ENCODE measurements at places on chromosomes 4 and X.

DNA sequence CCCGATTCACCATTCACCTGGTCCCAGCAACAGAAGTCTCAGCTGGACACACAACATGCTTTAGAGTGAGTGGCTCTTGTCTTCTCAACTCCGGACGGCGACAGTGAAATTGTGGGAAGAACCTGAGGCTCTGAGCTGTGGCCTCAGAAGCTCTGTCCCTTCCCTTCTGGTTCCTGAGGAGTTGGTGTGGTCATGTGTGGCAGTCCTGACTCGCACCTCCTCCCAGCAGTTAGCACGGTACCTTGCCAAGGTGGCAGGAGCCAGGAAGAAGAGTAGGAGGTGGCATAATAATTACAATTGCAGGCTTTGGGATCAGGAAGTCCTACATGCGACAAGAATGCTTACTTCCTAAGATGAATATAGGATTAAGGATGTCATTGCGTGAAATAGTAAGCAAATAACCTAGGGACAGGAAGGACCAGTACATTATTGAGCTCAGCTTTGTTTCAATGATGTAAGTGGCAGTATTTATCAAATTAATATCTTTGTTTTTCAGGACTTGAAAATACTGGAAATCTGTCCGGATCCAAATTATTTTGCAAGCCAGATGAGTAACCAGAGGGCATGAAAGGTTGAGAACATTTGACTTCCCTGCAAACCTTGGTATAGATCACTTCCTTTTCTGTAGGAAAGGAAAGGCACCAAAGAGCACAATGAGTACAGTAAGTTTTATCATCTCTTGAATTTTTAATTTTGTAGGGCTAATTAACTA is 21.1 kb downstream of the RNF4 start:
- no peak for DNase-seq

- DNase-seq, result peak; percentile 63
Observed at GRCh38 chrX:2608638-2609430, 82.3 kb upstream of the CD99 start.

GRCh38 chrX:95903490-95903889 is 781.2 kb upstream of the DIAPH2 start:
- DNase-seq, result no peak

GRCh38 chr4:176340871-176341685 is 21.3 kb downstream of the SPCS3 start:
- DNase-seq, result no peak

- DNase-seq, result no peak
Observed at GRCh38 chr4:143046454-143046853, 138.3 kb upstream of the USP38 start.

DNA sequence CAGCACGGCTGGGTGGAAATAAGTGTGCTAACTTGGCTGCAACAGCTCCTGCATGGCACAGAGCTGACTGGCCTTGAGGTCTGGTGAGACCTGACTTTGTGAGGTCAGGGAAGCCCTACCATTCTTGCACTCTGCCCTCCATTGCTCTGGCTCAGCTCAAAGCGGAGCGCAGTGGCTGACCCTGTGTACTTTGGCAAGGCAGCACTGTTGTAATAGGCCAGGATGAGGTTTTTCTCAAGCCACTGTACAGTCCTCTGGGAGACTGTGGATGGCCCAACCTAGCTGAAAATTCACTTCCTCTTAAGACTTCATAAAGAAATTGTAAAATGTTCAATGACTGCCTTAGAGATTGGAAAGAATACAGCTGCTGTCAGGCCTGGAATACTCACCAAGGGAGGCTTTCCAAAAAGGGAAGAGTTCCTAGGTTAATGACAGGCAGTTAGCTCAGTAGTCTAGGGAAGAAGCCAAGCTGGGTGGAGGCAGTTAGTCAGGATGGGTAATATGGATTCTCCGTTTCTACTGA is 129.8 kb downstream of the GUCY2F start:
- DNase-seq, result no peak

DNA sequence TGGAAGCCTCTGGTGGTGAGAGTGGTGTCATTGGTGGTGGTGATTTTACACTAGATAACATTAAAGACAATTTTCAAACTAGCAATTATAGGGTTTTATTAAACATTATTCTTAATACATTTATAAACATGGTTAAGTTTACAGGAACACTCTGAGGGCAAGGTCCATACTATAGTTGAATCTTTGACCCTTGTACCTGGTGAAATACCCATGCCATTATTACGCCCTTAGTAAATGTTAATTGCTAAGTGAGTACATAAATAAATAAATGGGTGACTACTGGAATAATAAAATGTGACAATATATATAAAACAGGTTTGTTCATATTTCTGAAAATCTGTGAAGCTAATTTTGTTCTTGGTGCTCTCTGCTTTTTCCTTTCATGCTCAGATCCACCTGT is 13.6 kb upstream of the CLNK start:
- no peak for DNase-seq

DNA sequence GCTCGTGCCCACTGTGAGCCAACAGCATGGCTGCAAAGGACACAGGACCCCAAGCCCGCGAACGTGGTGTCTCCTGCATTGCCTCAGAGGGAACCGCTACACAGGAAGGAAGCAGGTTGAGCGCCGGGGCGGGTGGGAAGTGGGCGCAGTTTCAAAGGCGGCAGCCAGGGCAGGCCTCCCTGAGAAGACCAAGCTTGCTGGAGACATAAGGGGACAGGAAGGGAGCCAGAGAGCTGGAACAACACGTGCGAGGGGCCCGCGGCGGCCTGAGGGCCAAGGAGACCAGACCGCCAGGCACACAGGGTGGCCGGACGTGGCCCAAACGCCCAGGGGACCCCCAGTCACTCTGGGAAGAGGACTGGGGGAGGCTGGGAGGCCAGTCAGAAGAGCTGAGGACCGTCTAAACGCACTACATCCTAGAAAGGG is 32.0 kb downstream of the CTBP1 start:
- peak; percentile 32 for DNase-seq

GRCh38 chr4:4851081-4851480 is 8.4 kb upstream of the MSX1 start:
- DNase-seq, result no peak

DNA sequence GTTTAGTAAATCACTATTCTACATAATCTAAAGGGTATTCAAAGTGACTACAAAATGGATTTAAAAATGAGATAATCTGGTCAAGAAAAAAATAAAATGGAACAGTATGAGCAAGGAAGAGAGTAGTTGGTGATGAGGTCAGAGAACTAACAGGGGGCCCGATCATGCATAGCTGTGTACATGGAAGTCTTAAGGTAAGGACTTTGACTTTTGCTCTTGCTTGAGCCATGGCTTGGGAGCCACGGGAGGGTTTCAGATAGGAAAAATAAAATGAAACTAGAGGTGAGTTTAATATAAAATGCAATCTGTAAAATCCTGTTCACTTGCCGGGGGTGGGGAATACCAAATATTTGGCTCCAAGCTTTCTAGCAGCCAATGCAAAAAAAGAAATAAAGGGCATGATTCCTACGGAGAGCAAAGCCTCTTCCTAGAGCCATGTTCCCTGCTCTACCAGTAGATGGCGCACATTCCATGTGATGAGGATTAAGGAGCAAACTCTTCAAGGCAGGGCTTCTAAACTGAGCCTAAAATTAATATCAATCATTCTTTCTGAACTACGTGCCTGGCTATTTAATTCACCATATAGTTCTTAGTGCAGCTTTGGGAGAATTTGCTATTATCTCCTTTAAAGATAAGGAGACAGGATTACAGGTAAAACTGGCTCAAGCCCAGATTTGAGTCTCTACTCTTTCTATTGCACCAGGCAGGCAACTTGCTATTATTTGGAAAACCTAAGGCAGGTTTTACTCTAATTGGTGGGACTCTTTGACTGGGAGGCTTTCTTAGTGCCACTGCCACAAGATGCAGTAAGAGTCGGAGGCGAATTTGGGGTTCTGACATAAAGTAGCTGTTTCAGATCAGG is 6.8 kb upstream of the CLCN5 start:
- DNase-seq, result peak; percentile 9

DNA sequence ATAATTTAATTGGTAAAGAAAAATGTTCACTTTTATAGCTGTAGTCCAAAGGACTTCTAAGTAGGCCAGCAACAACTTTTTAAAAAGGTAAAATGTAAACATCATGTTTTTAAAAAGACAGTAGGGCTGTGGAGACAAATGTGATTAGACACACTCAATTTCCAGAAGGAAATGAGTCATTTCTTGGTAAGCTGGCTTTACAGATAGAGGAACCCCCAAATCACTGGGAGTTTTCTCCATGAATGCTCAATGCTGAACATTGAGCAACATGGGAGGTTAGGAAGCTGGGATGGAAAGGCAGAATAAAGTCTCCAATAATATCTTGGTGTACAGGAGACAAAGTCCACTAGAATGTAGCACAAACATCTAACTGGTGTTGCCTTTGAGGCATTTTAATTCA is 121.3 kb downstream of the NWD2 start:
- DNase-seq, result no peak

- no peak for DNase-seq
Observed at GRCh38 chr4:61783050-61783449, 582.9 kb downstream of the ADGRL3 start.

- DNase-seq, result no peak
Observed at GRCh38 chr4:4269856-4270255, 20.1 kb downstream of the LYAR start.

GRCh38 chrX:46920235-46920634 is 8.0 kb downstream of the JADE3 start:
- DNase-seq, result no peak

GRCh38 chr4:99078336-99078735 is 10.3 kb downstream of the ADH5 start:
- DNase-seq, result no peak

- DNase-seq, result no peak
Observed at GRCh38 chr4:32988165-32988811, 2268.1 kb downstream of the PCDH7 start.

GRCh38 chr4:128800284-128800683 is 9.2 kb upstream of the JADE1 start:
- no peak for DNase-seq

DNA sequence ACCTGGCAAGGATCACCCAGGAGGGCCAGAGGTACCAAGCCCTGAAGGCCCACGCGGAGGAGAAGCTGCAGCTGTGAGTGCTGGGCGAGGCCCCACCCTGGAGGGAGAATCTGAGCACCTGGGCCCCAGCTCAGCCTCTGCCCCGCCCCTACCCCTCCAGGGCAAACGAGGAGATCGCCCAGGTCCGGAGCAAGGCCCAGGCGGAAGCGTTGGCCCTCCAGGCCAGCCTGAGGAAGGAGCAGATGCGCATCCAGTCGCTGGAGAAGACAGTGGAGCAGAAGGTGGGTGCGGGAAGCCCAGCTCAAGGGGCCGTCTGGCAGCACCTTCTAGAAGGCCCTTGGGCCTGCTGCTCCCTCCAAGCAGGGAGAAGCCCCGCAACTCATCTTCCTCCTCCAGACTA is 23.2 kb downstream of the TACC3 start:
- DNase-seq, result no peak

DNA sequence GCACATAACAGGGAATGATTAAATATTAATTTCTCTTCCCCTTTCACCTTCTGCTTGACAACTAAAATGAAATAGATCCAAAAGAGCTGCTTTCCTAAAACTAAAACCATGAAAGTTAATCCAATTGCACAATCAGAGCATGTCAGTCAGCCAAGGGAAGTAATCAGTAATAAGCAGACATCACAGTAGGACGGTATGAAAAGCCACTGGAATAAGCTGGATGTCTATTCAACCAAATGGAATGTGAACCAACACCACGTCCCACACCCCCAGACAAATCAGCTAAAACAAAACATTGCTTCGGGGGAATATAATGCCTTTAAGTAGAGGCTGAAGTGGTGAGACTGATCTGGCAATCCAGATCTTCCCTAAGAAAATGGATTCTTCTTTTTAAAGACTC is 859.4 kb upstream of the FTHL17 start:
- DNase-seq, result no peak

DNA sequence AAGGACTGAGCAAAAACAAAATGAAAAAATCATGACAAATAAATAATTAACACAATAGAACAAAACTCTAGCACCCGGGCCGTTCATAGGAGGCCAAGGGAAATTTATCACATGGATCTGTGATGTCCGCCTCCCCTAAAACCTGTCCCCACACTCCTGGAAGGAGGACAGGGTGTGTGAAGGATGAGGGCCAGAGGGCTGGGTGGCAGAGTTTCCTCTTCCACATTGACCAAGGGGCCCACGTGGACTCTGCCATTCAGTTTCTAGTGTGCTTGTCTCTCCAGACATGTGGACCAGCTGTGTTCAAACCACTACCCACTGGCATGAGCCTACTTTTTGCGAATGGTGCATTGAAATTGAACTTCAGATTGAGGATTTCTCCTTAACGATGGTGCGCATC is 6.3 kb downstream of the PRRG3 start:
- DNase-seq, result no peak

GRCh38 chr4:94575652-94576051 is 123.9 kb downstream of the PDLIM5 start:
- no peak for DNase-seq

DNA sequence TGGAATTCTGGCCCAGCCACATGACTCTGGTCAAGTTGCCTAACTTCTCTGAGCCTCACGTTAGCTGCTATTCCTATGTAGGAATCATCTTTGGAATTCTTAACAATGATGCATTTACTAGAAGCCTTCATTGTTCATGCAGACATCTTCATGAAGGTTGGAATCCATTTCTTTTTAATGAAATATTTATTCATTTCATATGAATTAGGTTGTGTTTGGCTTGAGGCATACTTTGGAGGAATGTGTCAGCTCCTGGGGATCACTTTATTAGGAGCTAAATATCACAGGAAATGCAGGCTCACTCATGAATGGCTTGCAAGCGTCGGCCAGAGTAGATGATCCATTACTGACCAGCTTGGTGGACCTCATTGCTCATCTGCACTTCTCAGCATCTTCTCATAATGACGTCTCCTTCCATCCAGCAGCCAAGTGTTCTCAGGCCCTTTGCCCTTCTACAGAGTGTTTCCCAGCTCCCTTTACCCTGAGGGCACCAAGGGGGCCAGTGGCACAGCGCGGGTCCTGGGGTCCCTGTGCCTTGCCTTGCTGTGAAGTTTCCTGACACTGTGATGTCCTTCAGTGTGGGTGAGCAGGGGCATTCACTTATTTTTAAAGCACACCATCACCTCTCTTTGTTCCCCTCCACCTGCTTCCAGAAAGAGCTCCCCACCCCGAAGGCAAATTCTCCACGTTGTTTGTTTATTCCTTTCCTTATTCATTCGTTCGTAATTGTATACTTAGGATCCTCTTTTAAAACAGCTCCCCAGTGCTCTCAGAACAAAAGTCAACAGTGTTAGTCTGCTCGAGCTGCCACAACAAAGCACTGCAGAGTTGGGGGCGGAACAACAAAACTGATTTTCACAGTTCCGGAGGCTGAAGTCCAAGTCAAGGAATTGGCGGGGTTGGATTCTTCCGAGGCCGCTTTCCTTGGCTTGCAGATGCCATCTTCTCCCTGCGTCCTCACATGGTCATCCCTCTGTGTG is 106.8 kb downstream of the STK32B start:
- no peak for DNase-seq

- DNase-seq, result no peak
Observed at GRCh38 chr4:146428298-146428697, 93.4 kb downstream of the SLC10A7 start.

DNA sequence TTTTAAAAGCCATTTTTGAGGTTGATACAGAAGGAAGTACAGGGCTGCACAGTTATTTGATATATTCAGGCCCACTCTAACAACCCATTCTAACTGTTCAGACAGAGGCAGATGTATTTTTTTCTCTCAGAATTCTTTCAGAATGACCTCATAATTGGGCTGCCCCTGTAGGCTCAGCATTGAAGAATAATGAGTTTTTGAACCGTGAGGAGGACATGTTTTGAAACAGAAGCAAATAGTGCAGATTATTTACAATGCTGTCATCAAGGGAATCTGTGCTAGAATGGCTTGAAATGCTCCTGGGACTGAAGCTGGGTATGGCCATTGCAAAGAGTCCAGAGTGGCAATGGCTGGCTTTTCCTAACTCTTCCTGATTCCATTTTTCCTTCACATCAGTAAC is 158.1 kb downstream of the SOX3 start:
- DNase-seq, result no peak

Data from stimulated activated CD4-positive, alpha-beta T cell treated with anti-CD3 and anti-CD28 coated beads, Interleukin-1b, Interleukin-23, amount 100 ng/mL, for 1 hour (primary cell).